ENCODE measurements at places on chromosomes 3 and 15. TPM values are rescaled to one million over a fixed set of nuclear protein-coding genes. Genes with fewer than 3 reads are reported as not detected.

GRCh38 chr3:47892286-47893040 lies 89.5 kb downstream of the DHX30 start:
- DNase-seq: no peak

DNA sequence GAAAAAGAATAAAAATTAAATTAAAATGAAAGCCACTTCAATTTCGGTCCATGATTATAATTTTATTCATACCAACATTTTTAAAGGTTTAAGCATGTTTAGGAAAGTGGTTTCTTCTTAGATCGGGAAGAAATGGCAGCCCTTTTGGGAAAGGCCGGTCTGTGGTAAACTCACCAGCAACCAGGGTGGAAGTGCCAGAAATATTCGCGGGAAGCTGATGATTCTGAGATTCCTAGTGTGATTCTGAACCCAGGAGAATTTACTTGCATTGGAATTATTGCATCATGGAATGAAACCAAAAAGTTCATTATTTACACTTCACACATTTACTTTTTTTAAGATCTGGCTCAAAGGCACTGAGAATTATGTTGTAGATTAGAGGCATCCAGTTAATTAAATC lies 97.2 kb upstream of the CCNL1 start:
- no peak for DNase-seq

Gene GRIP2
- 67.8 TPM for total RNA-seq

GRCh38 chr3:37545479-37545878 lies 316.2 kb upstream of the CTDSPL start:
- DNase-seq: no peak

Gene CHRM5
- total RNA-seq: not detected

- DNase-seq: no peak
These were observed 68.4 kb downstream of the HERC1 start for GRCh38 chr15:63765338-63765737.

Gene UROC1
- not detected for total RNA-seq

Gene GALNT15
- 1.3 TPM for total RNA-seq

Gene SPATA12
- total RNA-seq: not detected

Gene SEMA3G
- 15.3 TPM for total RNA-seq

GRCh38 chr3:157093096-157093495 lies 66.9 kb downstream of the CCNL1 start:
- no peak for DNase-seq

- DNase-seq: no peak
These were observed 82.6 kb upstream of the ARHGEF3 start for GRCh38 chr3:56884387-56884786.

- no peak for DNase-seq
These were observed 46.5 kb downstream of the RPN1 start for GRCh38 chr3:128603811-128604775.

DNA sequence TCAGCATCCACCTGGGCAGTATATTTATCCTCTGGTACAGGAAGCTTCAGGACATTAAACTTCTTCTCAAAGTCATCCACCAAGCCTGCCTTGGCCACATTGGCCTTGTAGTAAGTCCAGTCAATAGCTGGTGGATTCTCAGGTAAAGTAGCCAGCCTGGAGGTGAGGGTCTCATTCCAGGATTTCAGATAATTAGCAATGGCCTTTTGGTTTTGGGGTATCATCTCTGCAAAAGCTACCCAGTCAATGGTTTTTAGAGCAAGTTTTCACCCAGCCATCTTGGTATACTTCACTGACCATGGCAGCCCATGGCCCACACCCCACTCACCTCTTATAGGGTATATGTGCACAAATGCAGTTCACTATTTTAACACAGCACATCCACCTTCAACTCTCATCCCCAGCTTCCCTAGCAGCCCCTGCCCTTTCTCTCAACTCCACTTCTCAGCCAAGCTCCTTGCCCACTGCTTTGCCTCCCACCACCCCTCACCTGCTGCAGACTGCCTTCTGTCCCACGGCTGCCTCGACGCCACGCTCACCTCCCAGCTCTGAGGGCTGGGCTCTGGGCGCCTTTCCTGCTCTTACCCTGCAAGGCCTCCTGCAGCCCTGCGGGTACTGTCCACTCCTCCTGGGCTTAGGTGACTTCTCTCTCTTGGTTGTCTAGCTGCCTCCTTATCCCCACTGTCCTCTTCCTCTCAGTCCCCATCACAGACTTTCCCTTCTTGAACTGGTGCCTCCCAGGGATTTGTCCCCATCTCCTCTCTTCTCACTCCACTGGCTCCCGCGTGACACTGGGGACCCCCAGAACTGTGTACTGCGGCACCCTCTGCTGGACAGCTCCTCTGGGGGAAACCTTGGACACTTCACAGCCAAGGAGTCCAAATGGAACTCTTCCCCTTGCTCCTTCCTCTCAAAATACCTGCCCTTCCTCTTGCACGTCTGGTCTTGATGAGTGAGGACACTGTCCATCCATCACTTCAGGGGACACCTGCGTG lies 1.7 kb upstream of the TGM5 start:
- peak; percentile 20 for DNase-seq

GRCh38 chr3:196654735-196655090 lies 15.2 kb downstream of the NRROS start:
- DNase-seq: no peak

DNA sequence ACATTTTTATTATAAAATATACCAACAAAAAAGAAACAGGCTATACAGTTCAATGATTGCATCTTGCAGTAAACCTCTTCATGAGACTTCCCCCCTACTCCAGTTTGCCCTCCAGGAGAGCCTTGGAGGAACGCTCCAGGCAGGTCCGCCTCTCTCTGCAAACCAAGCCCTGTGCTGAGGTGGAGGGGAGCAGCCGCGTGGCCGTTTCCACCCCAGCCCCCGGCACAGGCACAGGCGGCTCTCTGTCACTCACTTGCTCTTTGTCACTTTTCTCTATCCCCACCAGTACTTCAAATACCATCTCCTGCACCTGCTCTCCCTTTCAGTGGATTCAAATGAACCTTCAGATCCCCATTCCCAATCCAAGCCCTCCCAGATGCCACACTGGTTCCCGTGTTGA lies 479.9 kb downstream of the OCA2 start:
- no peak for DNase-seq
